ENCODE measurements at places on chromosomes 6 and 20. TPM values are rescaled to one million over a fixed set of nuclear protein-coding genes. Genes with fewer than 3 reads are reported as not detected.

ZSCAN16 gene
- total RNA-seq, result 1.2 TPM

RTN4IP1 gene
- total RNA-seq, result 5.8 TPM

SAMD5 gene
- total RNA-seq, result 1.4 TPM

NKAPL gene
- total RNA-seq, result 5.1 TPM

TXLNB gene
- 74.7 TPM for total RNA-seq

SLC17A1 gene
- not detected for total RNA-seq

CAGE1 gene
- total RNA-seq, result not detected

DNA sequence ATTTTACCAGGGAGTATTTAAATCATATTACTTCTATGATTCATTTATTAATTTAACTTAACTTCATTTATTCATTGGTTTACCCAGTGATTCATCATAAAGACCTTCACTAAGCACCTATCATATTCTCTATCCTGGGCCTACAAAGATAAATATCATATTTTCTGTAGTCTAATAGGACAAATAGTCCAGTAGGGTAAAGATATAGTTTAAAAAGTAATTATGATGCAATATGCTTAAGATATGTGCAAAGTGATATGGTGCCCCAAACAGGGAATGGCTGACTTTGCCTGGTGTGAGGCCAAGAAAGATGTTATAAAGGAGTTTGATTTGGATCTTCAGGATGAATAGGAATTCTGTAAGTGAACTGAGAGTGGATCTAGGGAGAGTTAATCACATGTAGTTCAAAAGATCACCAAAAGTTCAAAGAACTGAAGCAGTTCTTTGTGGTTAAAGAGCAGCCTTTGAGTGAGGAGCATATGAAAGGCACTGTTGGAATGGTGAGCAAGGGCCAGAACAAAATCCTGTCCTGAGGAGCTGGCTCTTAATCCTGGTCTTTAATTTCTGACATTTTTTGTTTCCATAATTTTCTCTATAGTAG is 45.5 kb downstream of the MLIP start:
- no peak for DNase-seq

GRCh38 chr6:23940466-23940865 is 185.5 kb upstream of the NRSN1 start:
- DNase-seq, result no peak

DNA sequence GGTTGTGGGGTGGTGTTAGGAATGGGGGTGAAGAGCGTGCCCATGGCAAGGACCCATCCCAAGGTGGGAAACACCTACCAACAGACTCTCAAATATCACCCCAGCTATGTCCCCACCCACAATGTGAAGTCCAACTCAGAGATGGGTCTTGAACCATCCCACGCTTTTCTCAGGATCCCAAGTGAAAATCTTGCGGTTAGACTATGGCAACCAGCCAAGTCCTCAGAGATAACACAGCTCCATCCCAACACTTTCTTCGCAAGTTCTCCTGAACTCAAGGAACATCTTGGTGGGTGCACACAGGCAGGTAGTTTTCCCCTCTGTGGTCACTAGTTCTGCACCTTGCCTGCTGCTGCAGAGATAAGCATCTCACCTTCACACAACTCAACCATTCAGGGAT is 116.0 kb downstream of the CDC5L start:
- DNase-seq, result peak; percentile 23

- peak; percentile 16 for DNase-seq
Observed at GRCh38 chr6:3199382-3199781, 28.1 kb downstream of the TUBB2B start.

DNA sequence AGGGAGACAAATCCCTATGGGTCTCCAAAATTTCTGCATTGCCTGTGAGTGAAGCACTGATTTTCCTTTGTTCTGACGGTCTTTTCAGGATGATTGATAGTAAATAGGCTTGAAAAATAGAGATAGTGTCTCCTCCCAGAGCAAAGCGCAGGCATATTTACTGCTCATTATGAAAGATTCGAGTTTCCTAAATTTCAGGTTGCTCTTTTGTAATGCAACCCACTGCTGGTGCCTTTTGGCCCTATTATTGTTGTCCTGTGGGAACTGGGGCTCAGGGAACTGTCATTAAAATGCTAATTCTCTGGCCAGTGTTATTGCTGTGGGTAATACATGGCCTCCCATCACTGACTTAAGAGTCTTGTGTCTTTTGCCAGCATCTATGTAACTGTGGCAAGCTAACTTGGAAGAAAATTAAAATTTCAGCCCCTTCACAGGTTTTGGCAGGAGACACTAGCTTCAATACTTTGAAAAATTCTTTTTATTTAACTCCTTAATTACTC is 754.1 kb upstream of the MAP3K7 start:
- DNase-seq, result no peak

- DNase-seq, result no peak
Observed at GRCh38 chr6:156998794-156999330, 221.7 kb downstream of the ARID1B start.

DNA sequence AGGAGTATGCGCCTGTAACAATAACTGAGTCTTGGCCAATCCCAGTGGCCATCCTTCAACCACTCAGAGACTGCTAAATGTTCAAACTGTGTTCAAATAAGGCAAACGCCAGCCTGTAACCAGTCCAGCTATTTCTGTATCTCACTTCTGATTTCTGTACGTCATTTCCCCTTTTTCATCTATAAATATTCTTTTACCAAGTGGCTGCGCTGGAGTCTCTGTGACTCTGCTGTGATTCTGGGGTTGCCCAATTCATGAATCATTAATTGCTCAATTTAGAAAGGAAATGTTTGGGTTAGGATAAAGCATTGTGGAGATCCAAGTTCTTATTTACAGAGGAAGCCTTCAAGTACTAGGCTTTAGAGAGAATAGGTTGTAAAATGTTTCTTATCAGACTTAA is 89.8 kb upstream of the UST start:
- peak; percentile 64 for DNase-seq

- DNase-seq, result no peak
Observed at GRCh38 chr20:41279546-41280225, 37.8 kb downstream of the ZHX3 start.

DNA sequence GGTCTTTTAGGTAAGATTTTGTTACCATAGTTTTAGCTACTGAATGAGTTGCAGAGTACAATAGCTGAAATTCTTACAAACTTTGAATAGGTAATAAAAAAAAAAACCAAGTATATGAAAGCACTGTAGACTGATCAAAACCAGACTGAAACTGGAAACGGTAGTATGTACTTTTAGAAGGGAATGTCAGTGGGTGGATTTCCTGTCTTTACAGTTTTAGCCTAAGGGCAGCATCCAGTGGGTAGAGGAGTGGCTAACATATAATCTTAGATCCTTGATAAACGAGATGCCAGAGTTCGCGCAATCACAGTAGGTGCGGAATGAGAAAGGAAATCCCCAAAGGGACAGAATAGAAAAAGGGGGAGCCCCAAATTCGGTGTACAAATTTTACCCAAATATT is 385.9 kb upstream of the RUNX2 start:
- no peak for DNase-seq

DNA sequence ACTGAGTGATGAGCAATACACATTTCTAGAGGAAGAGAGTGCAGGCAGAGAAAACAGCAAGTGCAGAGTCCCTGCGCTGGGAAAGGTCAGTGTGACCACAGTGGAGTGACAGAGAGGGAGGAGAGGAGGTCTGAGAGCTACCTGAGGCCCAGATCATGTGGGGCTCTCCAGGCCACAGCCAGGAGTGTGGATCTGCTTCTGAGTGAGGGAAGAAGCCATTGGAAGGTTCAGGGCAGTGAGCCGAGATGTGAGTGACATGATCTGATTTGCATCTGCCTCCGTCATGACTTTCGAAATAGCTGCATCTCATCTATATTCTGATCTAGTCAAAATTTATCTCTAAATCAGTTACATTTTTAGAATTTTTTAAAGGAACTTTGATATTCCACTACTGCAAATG is 367.1 kb downstream of the PREX1 start:
- no peak for DNase-seq

GRCh38 chr6:112590326-112590725 is 243.2 kb downstream of the RFPL4B start:
- no peak for DNase-seq

- no peak for DNase-seq
Observed at GRCh38 chr6:162773996-162774395, 46.2 kb downstream of the PACRG start.

DNA sequence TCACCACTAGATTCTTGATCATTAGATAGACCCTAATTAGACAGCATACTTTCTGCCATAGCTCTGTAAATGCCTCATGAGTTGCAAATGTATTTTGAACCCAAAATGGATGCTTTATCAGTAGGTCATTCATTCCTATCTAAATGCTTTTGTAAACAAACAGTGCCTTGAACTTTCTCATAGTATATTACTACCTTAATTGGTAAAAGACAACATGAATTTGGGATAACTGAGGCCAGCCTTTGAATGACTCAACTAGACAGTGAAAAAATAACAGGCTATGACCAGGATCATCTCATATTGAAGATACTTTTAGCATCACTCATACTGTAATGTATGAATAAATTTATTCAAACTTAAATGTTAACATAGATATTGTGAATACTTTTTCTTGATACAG is 37.0 kb upstream of the PRL start:
- no peak for DNase-seq

GRCh38 chr6:47811443-47811842 is 29.6 kb downstream of the OPN5 start:
- DNase-seq, result no peak

DNA sequence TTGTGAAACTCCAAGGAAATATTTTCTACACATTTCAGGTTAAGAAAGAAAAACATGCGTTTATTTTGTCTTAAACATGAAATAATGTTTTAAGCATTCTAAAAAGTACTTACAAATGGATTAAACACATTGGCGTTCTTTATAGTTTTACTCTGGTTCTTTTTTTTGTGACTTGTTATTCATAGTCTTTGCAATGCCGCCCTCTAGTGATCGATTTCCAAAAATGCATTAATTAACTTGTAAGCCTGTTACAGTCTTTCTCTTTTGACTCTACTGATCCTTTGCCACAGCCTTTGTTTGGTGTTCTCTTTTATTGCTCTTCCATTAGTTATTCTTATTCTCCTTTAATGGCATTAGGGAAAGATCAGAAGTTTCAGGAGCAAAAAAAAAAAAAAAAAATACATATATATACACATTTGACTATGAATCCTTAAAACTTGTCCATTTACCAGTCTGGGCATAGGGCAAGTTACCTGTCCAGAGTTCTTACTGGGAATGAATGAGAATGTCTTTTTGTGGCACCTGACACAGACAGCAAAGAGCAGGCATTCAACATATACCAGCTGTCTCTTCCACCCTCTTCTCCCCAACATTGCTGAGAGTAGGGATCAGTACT is 59.9 kb downstream of the MACROD2 start:
- no peak for DNase-seq

DNA sequence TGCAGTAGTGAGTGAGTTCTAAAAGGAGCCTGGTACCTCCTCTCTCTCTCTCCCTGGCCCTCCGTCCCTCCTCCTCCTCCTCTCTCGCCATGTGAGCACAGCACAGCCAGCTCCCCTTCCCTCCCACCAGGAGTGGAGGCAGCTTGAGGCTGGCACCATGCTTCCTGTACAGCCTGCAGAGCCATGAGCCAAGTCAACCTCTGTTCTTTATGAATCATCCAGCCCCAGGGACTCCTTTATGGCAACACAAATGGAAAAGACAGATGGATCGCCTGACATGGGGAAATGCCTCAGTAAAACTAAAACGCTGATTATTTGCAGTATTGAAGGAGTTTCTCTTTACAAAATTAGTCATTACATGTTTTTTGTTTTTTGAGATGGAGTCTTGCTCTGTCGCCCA is 233.7 kb upstream of the ARID1B start:
- no peak for DNase-seq

GRCh38 chr6:46201702-46202101 is 30.9 kb upstream of the ENPP5 start:
- DNase-seq, result no peak

DNA sequence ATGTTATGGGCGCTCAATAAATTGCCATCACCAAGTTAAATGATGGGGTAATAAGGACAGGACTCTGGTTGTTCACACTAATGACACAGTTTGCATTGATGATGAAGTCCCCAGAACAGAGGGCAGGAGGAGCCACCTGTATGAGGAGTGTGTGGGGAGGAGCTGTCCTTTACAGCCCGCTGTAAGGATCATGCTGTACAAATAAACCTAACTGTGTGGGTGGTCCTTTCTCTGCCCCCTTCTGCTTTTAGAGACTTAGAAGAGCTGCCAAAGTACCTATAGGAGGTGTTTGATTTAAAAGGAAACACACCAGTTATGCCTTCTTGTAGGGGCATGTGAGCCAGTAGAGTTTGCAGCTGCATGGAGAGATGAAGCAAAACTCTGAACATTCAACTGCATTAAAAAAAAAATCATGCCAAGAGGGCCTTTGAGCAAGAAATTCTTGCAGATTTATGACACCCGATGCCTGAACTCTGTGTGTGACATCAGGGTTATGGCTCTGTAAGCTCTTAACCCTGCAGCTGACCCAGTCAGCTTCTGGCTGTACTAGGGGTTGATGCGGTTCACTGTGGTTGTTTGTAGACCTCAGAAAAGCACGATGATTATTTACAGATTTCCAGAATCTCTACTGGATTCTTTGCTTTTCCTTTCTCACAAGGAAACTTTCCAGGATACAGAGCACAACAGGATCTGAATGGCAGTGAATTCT is 67.4 kb downstream of the UST start:
- no peak for DNase-seq

GRCh38 chr20:58393299-58393698 is 4.3 kb downstream of the VAPB start:
- DNase-seq, result no peak

DNA sequence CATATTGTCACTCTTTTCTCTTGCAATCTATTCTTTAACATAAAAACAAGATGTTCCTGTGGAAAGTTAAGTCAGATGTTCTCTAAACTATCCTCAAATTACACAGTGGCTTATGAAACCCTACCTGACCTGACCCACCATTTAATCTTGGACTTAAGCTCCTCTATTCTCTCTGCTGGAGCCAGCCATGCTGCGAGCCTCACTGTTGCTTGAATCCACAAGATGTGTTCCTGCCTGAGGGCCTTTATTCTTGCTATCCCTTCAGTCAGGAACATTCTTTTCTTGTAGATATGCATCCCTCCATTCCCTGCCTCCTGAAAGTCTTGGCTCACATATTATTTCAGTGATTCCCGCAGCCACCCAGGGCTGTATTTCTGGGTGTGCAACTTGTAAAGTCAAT is 283.2 kb downstream of the EPHA7 start:
- no peak for DNase-seq

GRCh38 chr6:38571721-38572120 is 68.0 kb downstream of the BTBD9 start:
- no peak for DNase-seq

GRCh38 chr6:74069089-74069581 is 373.1 kb downstream of the CD109 start:
- no peak for DNase-seq
